ENCODE measurements at places on chromosomes 7 and 10.

GRCh38 chr10:111516144-111516543, 439.3 kb downstream of the ADRA2A start:
- no peak for DNase-seq

DNA sequence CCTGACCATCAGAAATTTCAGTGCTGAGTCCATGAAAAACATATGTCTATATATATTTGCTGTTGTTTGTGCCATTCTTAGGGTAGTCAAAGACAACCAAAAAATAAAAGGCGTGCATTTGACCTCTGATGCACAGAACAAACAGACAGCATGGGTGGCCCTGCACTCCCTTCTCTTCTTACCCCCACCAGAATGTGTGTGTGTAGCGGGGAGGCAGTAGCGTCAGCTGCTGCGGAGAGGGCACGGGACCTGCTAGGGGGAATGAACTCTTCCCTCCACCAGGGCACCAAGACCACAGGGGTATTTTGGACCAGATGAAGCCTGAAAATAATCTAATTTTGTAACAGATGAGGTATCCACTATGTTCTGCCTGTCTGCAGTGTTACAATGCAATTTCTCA, 277.7 kb upstream of the ZNF32 start:
- no peak for DNase-seq

DNA sequence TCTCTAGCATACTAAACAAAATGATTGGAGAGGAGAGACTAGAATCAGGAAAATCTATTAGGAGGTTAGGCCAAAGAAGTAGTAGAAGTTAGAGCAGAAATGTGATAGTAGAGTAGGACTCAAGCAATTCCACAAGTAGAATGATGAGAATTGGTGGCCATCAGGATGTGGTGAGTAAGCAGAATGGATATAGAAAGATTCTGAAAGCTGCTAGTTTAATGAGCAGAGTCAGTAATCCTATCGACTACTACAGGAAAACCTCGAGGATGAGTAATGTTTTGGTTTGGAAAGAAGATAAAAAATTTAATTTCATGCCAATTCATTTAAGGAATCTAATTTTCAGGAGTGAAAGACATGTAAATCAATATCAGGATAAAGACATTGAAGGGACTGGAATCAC, 648.3 kb upstream of the PHF14 start:
- DNase-seq, result no peak

DNA sequence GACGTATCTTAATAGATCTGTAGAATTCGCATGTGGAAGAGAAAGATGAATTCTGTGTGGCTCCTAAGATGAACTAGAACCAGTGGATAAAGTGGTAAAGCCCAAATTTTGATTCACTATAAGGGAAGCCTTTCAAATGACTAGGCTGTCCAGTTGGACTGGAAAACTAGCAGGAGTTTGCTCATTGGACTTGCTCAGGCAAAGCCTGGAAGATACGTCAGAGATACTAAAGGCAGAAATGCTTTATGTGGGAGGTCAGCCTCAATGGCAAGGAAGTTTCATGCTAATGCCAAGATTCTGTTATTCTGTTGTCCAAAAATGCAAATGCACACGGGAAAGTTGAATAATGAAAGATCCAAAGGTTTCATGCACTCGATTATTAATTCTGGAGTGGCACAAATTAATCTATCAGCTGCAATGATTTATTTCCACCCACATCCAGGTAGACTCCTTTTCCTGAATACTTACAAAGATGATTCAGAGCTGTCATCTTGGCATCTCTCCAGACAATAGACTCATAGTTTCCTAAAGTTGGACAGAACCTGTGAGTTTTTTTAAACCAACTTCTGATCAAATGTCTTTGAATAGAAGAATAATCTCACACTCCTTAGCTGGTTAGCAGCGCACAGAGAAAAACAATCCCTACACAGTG, 20.5 kb upstream of the PPP1R3C start:
- DNase-seq, result no peak

DNA sequence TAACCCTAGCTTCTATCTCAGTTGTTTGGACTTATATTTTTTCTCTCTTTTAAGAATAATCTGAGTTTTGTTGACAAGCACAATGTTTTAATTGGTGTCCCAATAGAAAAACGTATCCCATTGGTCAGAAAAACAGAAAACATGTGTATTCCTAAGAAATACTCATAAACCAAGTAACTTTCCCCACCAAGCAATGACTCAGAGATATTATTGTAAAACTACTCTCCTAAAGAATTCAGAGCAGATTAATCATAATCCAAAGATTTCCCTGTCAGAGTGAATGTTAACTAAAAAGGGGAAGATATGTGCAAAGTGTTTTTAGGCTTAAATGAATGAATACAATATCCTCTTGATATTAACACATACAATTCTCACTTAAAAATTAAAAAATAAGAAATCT, 29.4 kb upstream of the MBL2 start:
- no peak for DNase-seq

- DNase-seq, result no peak
These were observed 19.1 kb downstream of the ACADSB start for GRCh38 chr10:123027861-123028260.

GRCh38 chr10:24162206-24162985, 46.5 kb upstream of the KIAA1217 start:
- no peak for DNase-seq

DNA sequence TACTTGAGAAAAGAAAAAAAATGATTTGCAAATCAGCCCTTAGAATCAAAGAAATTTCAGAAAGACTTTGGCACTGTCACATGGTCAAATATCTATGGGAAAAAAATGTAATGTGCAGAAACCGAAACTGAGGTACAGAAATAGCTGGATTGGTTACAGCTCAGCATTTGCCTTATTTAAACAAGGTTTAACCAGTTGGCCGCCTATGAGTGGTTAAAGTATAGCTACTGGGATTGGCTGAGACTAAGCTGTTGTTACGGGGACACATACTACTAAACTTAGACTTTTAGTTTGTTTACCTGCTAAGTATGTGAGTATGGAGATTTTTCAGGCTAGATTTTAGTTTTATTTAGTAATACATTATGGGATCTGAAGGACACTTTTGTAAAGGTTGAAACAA, 38.6 kb downstream of the SFTPD start:
- no peak for DNase-seq

DNA sequence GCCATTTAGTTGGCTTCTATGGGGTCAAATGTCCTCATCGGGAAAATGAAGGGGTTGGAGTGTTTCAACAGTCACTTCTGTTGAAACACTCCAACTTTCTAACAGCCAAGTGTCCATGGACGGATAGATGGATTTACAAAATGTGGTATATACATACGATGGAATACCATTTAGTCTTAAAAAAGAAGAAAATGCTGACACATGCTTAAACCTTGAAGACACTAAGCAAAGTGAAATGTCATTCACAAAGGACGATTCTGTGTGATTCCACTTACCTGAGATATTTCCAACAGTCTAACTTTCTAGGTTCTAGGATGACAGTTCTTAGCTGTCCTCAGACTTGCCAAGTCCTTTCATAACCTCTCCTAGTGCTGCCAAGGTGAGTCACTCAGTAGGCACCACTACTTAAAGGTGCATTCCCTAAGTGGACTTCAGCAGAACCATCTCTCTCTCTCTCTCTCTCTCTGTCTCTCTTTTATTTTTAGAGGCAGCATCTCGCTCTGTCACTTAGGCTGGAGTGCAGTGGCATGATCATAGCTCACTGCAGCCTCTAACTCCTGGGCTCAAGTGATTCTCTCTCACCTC, 69.0 kb downstream of the DENND2A start:
- no peak for DNase-seq

DNA sequence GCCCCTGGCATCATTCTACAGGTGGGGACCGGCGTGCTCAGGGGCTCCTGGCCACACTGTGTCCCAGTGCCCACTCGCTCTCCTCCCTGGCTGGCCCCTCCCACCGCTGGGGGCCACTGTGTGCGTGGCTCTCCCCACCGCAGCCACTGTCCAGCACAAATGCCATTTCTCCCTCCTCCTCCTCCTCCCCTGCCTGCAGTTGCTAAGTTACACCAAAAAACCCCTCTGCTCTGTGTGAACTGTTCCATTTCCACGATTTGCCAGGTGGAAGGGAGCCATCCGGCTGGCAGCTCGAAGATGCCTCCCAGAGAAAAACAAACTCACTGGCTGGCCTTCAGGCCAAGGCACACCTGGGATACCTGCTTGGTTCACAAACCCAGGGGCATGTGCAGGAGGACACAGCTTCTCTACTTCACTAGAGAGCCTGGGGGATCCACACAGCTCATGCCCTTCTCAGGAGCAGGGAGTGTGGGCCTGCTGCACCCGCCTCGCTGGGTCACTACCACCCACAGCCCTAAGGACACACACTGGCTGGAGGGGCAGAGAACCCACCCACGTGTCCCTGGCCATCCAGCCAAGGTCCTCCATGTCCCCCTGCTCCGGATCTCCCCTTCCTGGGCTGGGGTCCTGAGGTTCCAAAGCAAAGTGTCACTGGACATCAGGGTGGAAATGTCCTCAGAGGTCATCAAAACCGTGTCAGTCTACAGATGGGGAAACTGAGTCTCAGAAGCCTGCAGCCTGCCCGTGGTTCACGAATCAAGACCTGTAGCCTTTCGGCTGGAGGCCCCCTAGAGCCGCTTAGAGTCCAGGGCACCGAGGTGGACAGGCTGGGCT, 1.7 kb downstream of the RASGEF1A start:
- no peak for DNase-seq

- no peak for DNase-seq
These were observed 181.1 kb downstream of the SDHAF3 start for GRCh38 chr7:97298561-97298960.

- DNase-seq, result no peak
These were observed 14.9 kb upstream of the CPA5 start for GRCh38 chr7:130329681-130330080.

- DNase-seq, result no peak
These were observed 234.0 kb downstream of the SNX13 start for GRCh38 chr7:17706275-17706674.

DNA sequence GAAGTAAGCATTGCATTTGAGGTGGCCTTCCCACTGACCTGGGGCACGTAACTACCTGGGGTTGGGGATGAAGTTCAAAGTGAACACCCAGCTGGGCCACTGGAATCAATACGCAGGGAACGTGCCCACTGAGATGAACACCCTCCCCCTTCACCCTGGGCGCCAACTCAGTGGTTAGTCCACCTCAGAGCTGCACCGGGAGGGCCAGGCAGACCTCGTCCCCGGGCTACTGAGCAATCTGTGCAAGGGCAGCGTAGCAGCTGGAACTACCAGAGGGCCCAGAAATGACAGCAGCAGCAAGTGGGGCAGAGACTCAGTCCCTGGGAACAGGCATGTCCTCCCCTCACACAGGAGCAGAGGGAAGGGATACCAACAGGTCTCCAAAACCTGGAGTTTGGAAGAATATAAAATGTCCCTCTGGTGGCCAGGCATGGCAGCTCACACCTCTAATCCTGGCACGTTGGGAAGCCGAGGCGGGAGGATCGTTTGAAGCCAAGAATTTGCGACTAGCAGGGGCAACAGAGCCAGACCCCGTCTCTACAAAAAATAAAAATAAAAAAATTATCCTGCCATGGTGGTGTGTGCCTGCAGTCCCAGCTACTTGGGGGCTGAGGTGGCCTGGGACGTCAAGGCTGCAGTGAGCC, 143.9 kb downstream of the SH3PXD2A start:
- no peak for DNase-seq

DNA sequence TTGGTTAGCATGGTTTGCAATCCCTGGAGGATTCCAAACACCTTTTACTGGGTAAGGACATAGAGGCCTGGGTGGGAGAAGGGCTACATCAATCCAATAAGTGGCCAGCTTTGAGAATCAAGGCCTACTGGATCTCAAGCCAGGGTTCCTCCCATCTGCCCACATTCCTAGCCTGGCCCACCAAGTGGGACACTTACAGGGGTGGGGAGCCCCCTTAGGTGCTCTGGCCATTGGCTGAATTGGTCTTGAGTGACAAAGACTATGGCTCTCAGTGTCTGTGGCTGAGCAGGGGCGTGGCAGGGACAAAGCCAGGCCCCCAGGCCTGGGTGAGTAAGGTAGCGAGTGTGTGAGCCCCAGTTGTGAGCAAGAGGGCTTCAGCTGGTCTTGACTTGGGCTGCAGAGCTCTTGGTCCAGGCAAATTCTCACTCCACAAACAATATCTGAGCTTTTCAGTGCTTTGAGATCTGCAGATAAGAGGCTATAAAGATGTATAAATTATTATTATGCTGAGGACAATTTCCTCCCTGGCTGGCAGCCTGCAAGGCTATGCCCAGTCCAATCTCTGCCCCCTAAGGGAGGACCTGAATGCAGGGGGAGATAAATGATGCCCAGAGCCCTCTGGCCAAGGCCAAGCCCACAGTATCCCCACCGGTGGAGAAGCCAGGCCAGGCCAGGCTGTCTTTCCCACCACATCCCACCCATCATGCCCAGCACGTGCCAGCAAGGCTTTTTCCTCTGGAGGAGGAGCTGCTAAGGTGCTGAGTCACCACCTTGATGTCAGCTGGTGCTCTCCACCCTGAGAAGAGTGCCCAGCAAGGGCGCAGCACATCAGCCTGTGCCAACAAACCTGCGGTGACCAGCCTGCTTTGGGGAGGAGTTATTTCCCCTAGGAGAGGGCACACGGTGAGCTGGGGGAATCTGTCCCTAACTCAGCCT, 80.7 kb upstream of the DUSP5 start:
- DNase-seq, result no peak

- DNase-seq, result no peak
These were observed 72.6 kb downstream of the FOXL3 start for GRCh38 chr7:362402-363096.

GRCh38 chr7:21939136-21939857, 6.4 kb downstream of the CDCA7L start:
- no peak for DNase-seq

GRCh38 chr10:78805176-78805575, 263.6 kb upstream of the ZMIZ1 start:
- no peak for DNase-seq

GRCh38 chr7:96921231-96921630, 84.1 kb upstream of the DLX6 start:
- no peak for DNase-seq

DNA sequence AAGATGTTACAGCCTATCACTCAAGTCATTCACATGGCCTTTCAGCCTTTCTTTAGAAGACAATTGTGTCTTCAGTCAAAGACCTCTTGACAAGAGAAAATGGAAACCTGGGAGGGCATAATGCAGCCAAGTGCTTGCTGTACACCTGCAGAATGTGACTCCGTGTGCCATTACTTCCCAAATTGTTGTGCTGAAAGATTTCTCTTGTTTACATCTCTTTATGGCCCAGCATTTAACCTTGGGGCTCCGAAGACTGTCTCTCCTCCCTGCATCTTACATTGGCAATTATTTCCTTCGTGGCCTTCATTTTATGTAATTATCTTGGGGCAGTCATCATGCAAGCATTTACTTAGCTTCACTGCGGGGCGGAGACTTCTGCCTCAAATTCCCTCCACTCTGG, 287.0 kb downstream of the TCF7L2 start:
- no peak for DNase-seq

DNA sequence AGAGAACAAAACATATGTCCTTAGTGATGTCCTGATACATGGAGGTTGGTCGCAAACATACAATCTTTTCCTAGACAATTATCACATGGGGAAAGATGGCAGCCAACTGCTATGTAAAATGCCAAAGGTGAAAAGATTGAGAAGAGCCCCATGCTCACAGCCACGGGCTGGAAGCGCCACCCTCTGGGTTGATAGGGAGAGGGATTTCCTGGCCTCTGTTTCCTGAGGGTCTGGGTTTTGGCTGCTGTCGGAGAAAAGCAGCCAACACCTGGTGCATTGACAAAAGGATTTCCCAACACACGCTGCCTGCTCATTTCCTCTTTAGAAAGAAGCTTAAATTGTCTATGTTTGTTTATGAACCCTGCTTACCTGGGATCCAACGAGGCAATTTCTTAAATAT, 43.8 kb downstream of the ITIH5 start:
- DNase-seq, result no peak

- DNase-seq, result no peak
These were observed 2.8 kb upstream of the VDAC2 start for GRCh38 chr10:75207857-75208144.
